ENCODE measurements at places on chromosomes 7 and 10. TPM values are rescaled to one million over a fixed set of nuclear protein-coding genes. Genes with fewer than 3 reads are reported as not detected.

Gene RNF32
- 3.7 TPM for polyA plus RNA-seq

GRCh38 chr10:29322918-29323317 lies 34.0 kb downstream of the LYZL1 start:
- DNase-seq, result no peak

DNA sequence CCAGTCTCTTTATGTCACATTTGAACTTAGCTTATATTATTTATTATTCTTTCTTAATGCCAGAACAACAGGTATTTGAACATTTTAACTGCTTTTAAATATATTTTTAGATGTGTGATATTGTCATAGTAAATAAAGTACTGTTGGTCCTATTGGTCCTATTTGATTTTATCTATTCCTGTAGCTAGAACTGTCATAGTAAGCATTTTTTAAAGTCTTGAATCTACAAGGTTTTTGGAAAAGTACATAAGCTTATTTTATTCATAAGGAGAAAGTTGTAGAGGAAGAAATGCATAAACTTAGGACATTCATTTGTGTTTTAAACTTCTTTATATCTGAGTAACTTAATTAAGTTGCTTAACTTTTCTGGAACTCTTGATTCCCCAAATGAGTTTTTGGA lies 136.0 kb downstream of the PHF14 start:
- DNase-seq, result no peak

GRCh38 chr10:51073453-51074237 lies 642 bp upstream of the PRKG1 start:
- DNase-seq, result peak; percentile 73

GRCh38 chr7:95509199-95509598 lies 23.5 kb downstream of the ASB4 start:
- DNase-seq, result peak; percentile 80

DNA sequence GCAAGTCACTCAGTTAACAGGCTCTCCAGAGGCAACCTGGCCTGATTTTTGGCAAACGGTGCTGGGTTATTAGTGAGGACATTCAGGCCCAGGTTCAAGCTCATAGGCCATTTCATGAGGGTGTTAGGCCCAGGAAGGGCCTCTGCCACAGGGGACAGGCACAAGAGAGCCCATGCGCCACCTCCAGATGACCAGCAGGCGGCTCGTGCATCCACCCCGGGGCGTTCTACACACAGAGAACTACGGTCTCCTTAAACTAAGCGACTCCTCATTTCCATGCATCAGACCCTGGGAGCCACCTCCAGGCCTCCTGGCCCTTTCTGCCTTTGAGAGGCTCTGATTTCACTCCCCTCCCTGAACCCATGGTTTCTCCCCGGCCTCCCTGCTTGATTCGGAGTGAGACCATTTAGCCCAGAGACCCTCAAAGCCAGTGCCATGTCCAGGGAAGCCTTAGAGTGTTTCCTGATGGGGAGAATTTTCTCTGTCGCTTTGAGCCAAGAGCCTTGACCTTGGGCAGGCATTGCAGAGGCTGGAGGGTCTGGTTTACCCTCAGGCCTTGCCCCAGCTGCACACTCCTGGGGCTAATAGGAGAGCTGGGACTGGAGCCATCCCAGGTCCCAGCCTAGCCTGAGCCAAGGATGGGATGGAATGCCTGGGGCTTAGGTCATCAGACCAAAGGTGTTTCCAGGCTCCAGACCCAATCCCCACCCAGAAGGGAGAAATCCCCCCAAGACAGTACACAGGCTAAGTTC lies 188.0 kb downstream of the GRID1 start:
- DNase-seq, result no peak

DNA sequence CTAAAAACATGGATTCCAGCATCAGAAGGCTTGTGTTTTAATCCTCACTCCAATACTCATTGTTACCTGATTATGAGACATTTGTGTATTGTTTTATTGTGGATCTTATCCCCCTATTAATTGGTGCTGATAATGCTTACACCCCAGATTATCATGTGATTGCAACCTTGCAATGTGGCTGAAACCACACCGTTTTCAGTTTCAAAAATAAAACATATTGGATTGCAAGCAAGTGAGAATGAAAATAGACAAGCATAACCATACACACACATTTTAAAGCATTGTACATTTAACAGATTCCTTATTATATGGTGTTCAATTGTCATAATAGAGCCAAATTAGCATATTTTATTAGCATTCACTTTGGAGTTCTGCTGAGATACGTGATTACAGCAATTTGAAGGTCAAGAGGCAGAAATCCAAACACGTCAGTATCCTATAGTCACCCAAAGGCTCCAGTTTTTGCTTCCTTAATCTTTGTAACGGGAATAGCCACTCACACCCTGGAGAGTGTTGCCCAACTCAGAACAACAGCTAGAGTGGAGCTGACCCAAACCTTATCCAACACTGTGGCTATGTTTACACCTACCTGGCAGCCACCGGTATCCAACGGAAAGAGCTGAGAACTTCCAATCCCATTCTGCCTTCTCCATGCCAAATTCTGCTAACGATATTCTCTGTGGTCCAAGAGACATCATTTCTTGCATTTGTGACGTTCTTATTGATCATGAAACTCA lies 317.1 kb upstream of the KLF6 start:
- no peak for DNase-seq

DNA sequence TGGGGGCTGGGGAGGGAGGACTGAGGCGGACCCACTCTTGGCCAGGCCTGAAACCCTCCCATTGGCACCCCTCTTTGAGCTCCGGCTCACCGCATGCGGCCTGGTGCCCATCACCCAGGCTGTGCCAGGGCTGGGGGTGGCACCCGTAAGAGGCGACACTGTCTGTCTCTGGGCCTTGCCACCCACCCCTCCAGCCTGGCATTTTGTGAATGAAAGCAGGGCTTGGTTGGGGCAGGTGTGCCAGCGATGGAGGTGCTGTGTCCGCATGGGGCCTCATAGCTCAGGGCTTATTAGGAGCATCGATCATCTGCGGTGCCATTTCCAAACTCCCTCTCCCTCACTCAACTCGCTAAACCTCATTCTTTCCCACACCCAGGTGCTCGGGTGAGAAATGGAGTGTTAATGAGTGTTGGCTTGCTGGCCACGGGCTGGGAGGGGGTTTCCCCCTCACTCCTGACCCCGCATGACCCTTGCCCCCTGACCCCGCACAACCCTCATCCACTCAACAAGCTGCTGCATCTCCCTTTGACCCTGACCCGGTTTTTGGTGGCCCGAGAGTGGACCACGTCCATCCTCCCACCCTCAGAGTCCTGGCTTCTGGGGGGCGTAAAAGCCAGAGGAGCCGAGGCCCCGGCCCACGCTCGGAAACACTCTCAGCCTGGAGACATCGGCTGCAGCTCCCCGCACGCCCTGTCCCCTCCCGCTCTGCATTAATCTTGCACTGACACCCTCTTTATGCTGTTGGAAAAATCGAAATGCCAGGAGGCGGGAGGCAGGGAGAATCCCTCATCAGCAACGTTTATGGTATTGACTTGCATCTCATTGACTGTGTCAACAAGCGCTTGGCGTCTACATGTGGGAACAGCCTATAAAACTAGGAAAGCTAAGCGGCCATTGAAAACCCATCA lies 161.2 kb downstream of the DNAJB6 start:
- no peak for DNase-seq

DNA sequence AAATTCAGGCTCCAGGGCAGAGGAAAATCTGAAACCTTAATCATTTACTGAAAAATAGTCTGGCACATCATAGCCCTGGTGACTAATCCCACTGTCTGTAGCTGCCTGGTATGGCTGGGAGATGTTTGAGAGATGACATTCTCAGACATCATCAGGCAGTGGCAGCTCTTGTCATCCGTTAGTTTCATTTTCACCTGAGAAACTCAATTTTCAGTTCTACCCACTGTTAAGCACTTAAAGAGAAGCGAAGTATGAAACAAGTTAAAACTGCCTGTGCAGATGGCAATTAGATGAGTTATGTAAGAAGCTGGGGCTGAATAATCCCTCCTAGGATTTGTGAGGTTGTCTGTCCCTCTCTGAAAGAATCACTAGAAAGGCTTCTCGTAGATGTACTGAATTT lies 150.2 kb downstream of the NSUN6 start:
- no peak for DNase-seq

DNA sequence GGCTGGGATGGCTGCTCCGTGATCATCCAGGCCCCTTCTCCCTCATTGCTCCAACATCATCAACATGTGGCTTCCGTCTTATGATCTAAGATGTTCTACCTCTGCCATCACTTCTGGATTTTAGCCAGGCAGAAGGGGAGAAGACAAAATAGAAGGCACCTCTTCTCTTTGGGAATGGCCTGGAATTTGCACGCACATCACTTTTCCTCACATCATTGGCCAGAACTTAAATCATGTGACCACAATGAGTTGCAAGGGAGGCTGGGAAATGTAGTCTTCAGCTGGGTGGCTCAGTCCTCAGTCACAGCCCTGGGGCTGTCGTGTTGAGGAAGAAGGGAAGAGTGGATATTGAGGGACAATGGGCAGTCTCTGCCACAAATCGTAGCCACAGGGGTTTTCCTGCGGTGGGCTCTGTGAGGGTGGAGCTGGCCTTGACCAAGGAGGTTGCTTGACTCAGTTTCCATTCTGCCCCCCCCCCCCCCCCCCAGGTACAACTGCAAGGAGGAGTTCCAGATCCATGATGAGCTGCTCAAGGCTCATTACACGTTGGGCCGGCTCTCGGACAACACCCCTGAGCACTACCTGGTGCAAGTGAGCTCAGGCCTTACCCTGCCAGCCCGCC lies 50.3 kb downstream of the PALD1 start:
- peak; percentile 47 for DNase-seq
